ENCODE measurements at places on chromosomes 4 and X.

DNA sequence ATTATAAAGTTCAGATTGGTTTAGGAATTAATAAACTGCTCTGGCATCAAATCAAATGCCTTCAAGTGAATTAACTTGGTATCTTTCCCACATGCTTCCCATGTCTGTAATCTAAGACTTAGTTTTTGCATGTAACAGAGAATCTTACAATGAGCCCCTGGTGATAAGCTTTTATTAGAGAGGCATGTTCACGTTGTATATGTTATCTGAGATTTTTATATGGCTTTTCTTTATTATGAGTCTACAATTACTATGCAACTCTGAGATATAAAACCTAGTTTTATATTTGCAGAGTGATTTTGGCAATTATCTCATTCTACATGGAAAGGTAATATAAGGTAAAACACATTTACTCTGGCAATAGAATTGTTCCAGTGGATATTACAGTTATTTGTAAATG, 1578.4 kb upstream of the IGFBP7 start:
- no peak for DNase-seq

GRCh38 chr4:82031376-82031927, 342.3 kb downstream of the HNRNPD start:
- DNase-seq: no peak

GRCh38 chr4:8113611-8114377, 44.8 kb downstream of the ABLIM2 start:
- DNase-seq: no peak

DNA sequence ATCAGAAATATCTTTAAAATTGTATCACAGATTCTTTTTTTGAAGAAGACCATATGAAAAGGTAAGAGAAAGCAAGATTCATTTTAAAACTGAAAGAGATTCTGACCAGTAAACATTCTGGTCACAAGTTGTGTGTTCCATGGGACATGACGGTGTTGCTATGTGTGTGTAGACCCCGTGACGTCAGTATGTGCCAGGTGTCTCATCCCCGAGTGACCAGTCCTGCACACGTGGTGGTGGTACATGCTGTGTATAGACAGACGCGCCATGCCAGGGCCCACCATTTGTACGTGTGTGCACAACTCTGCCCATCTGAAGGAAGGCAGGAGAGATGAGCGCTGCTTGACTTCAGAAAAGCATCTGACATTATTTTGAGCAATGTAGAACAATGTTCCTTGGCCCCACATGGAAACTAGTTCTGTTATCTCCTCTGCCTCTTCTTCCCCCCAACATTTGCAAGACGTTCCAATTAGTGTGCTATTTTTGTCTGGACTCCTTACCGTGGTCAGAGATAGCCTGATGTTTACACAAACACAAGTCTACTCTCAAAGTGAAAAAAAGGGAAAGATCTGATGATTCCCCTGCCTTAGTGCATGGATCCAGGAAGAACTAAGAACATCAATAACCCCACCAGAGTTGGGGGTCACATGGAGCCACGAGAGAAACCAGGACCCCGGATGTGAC, 51.2 kb downstream of the IRF2 start:
- no peak for DNase-seq

DNA sequence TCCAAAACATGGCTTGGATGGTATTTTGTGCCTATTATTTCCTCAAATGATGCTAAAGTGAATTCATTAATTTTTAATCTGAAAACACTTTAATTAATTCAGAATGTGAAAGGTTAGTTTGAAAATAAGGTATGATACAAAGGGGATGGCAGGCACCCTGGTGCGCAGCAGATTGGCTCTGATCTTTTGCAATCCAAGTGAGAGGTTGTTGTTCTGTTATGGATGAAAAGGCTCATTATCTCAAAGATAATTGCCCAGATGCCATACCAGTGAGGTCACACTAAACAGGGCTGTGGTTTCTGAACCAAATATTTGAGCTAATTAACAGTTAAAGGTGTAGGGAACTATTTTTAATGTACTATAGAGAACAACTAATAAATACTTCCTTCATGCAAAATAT, 504.9 kb downstream of the RAPGEF2 start:
- DNase-seq: no peak

DNA sequence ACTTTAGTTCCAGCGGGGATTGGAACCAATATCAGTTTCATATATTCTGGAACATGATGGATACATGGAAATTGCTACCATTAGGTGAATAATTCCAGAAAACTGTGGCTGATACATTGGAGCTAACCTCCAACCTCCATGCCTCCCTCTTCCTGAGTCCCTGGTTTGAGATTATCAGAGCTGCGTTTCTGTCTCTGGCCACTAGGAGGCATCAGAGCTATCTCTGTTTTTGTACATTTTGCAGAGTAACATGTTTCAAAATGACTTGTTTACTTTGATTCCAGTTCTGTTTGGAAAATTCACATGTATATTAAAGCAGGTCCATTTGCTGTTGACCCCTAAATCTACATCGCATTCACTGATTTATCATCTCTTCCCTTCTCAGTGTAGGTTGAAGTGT, 2.4 kb upstream of the RAB40AL start:
- peak; percentile 1 for DNase-seq

DNA sequence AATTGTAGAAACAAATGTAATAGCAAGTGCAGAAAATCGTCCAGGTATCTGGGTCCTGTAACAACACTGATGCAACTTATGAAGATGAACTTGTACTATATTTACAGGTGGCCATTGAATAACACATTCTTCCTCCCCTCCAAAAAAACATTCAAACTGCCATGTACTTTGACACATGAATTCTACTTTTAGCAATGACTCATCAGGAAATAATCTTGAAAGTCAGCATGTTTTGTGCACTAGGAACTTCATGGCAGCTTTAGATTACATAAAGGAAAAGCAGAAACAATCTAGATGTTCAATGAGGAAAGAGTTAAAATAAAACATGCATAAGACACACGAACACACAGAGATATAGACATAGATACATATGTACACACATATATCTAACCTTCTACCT, 2.5 kb downstream of the PABPC1L2A start:
- no peak for DNase-seq
